M059J (cell line): ENCODE measurements at places on chromosomes 6 and 20. TPM values are rescaled to one million over a fixed set of nuclear protein-coding genes. Genes with fewer than 3 reads are reported as not detected.

DNA sequence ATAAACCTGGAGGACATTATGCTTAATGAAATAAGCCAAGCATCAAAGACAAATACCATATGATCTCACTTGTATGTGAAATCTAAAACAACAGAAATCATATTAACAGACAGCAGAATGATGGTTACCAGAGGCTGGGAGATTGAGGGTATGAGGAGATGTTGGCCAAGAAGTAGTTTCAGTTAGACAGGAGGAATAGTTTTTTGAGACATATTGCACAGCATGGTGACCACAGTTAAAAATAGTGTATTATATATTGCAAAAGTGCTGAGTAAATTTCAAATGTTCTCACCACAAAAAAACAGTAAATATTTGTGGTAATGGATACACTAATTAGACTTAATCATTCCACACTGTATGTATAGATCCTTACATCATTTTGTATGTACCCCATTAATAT is 1.8 kb downstream of the GABRR1 start:
- DNase-seq: no peak

GRCh38 chr6:44655412-44656342 is 268.2 kb downstream of the CDC5L start:
- DNase-seq: peak; percentile 79

- peak; percentile 92 for DNase-seq
Observed at GRCh38 chr6:28218312-28219248, 6.5 kb upstream of the ZSCAN9 start.

GRCh38 chr6:133749427-133749826 is 139.5 kb upstream of the TCF21 start:
- DNase-seq: no peak

The LPA gene
- not detected in 2 replicates for total RNA-seq
